ENCODE measurements at places on chromosomes 16 and 17.

DNA sequence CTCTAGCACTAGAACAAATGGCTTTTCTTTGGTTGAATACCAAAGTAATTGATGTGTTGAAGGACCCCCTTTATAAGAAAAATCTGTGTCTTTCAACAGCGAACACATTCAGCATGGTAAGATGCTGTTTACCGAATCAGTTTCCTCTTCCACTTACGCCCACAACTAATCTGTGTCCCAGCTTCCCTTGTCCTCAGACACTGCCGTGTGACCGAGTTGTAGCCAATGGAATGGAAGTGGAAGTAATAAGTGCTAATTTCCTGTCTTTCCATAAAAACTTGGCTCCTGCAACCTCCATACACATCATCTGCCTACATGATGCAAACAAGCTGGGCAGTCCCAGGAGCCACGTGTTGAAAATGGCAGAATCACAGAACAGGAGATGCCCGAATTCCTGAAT is 10.4 kb downstream of the CDIPT start:
- no peak for DNase-seq

- no peak for DNase-seq
Observed at GRCh38 chr17:29357821-29358232, 32.3 kb upstream of the TAOK1 start.

GRCh38 chr17:21530311-21530710 is 154.2 kb downstream of the KCNJ12 start:
- no peak for DNase-seq

DNA sequence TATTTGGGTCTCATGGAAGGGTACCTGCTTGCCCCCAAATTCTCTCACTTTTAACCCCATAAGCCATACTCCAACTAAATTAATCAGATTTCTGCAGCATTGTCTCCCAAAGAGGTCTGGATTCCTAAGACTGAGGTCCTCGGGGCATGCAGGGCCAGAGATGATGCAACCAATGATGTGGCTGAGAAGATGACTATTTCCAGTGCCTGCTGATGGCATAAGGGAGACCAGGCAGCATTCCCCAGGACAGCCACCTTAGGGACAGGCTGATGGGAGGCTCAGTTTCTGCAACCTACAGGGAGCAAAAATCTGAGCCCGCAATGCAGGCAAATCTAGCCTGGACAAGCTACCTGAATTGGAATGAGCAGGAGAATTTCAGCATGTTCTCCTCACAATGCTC is 76.8 kb upstream of the ASIC2 start:
- no peak for DNase-seq

GRCh38 chr16:49016461-49016860 is 265.2 kb downstream of the CBLN1 start:
- no peak for DNase-seq

GRCh38 chr16:62760398-62760797 is 724.2 kb upstream of the CDH8 start:
- DNase-seq = no peak

DNA sequence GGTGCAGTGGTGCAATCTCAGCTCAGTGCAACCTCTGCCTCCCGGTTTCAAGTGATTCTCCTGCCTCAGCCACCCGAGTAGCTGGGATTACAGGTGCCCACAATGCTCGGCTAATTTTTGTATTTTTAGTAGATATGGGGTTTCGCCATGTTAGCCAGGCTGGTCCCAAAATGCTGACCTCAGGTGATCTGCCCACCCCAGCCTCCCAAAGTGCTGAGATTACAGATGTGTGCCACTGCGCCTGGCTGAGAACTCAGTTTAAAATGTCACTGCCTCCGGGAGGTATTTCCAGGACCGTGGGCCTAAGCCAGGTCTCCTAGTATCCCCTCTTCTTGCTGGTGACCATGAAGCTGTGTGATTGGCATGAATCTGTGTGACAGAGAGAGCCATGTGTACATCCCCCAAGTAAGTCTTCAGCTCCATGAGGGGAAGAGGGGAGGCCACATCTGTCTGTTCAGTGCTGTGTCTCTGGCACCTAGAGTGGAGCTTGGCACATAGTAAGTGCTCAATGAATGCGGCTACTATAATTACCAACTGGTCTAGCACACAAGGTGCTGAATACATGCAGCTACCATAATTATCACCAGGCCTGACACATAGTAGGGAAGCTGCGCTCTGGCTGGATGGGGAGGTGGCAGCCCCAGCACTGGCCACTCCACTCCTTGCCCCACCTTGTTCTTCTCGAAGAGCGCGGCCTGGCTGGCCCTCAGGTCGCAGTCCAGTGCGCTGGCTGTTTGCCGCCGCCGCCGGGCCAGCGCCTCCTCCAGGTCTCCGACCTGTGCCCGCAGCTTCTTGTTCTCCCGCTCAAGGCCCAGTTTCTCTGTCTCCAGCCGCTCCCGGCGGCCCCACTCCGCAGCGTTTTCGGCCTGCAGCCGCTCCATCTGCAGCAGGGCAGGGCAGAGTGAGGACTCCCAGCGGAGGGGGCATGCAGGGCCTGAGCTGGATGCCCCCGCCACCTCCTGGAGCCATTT is 18.7 kb downstream of the CCDC102A start:
- no peak for DNase-seq

DNA sequence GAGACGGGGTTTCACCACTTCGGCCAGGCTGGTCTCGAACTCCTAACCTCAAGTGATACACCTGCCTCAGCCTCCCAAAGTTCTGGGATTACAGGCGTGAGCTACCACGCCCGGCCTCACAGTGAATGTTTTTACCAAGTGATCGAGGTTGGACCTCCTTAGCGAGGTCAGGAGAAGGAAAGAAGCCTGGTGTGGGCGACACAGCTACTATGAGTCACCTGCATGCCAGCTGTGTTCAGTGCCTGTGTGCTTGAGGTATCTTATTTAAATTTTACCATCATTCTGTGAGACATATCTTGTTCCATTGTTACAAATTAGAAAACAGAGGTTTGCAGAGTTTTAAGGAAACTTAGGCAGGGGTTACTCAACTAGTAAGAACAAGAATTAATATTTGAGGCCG is 174.8 kb upstream of the DYNLRB2 start:
- no peak for DNase-seq

DNA sequence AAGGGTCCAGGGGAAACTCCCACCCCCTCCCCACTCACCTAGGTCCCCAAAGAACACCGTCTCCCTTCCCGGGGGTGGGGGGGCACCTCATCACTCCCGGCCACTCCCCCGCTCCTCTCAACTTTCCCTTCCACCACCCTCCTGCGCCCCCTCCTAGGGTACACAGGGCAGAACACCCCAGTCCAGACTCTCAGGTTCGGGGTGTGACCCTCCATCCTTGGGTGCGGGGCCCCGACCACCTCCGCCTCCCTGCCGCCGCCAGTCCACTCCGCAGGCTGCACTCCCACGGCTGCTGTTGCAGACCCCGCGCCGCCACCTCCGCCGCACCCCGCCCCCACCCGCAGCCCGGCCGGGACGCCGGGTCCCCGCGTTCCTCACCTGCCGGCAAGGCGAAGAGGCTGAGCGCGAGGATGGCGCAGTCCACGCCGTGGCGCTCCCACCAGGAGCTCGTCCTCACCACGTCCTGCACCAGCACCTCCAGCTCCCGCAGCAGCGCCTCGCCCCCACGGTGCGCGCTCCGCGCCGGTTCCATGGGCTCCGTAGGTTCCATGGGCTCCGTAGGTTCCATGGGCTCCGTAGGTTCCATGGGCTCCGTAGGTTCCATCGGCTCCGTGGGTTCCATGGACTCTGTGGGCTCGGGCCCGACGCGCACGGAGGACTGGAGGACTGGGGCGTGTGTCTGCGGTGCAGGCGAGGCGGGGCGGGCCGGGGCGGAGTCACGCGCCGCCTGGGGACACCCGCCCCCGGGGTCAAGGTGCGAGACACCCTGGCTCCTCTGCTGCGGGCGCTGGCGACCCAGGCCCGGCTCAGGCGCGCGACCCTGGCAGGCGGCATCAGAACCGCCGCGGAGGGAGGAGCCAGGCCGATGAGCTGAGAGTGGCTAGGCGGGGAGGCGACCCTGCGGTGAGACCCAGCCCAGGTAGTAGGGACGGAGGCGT is at the start of gene FADS6:
Gene FADS6, minus strand, starts transcription at position 660 of the 938 bp plus-strand sequence. Its CDS starts 38 bp downstream, at position 622.
- no peak for DNase-seq
